Right renal pelvis (tissue), 4 donors: ENCODE measurements at places on chromosomes 4 and X.

DNA sequence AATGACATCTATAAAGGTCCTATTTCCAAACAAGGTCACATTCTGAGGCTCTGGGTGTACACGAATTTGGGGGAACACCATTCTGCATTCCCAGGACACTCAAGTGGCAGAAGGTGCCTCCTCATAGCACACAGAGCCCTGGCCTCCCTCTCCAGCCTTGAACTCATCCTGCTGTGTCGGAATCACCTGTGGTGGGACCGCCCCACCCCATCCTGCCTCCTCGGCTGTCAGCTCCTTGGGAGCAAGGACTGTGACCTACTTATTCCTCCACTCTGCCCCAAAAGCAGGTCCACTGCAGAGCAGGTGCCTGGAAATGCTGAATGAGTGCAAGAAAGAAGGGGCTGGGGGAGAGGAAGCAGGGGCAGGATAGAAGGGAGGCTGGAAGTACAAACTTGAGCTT is 33.5 kb downstream of the HTRA3 start:
- no peak for DNase-seq

DNA sequence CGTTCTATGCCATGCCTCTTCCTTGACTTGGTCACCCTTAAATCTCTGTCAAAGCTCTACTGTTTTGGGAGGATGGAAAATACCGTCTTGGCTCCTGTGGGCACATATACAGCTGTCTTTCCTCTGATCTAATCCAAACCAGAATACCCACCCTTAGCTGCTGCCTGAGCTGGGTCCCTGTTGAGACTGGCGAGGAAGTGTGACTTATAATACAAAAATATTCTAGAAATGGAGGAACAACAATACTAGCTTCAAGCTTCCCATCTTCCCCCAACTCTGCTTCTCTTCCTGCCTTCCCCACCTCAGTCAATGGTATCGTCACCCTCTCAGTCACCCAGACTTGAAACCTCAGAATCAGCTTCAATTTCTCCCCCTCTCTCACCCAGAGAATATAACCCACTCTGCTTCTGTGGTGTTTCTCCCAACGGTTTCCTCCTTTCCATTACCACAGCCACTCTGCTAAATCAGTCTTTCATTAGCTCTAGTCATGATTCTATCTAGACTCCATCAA is 599 bp upstream of the IL2RG start:
- DNase-seq: no peak

DNA sequence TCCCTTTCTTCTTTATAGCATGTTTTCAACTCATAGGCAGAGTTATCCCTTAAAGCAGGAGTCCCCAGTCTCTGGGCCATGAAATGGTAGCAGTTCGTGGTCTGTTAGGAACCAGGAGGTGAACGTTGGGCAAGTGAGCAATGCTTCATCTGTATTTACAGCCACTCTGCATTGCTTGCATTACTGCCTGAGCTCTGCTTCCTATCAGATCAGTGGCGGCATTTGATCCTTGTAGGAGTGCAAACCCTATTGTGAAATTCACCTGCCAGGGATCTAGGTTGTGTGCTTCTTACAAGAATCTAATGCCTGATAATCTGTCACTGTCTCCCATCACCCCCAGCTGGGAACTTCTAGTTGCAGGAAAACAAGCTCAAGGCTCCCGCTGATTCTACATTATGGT is 39.8 kb downstream of the DTHD1 start:
- DNase-seq: no peak

DNA sequence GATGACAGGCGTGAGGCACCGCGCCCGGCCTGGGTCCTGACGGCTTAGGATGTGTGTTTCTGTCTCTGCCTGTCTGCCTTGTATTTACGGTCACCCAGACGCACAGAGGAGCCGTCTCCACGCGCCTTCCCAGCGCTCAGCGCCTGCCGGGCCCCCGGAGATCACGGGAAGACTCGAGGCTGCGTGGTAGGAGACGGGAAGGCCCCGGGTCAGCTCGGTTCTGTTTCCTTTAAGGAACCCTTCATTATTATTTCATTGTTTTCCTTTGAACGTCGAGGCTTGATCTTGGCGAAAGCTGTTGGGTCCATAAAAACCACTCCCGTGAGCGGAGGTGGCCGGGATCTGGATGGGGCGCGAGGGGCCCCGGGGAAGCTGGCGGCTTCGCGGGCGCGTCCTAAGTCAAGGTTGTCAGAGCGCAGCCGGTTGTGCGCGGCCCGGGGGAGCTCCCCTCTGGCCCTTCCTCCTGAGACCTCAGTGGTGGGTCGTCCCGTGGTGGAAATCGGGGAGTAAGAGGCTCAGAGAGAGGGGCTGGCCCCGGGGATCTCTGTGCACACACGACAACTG is 1.3 kb downstream of the SHOX start:
- DNase-seq: no peak

GRCh38 chr4:140686796-140687195 is 69.4 kb downstream of the TBC1D9 start:
- no peak for DNase-seq

DNA sequence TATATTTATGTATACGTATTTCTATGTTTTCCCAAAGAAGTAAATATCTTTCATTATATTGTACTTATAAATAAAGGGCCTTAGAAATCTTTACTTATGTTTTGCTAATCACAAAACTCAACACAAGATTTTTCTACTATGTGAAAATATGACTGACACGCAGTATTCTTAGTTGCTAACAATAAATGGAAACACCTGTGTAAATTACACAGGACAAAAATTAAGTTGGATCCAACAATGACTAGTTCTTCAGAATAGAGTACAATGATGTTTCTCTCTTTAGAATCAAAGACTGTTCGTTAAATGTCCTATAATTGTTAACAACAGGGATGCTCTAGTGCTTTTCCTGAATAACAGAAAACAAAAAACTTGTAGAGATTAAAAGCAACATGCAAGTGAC is 96.1 kb downstream of the PPP3CA start:
- no peak for DNase-seq

DNA sequence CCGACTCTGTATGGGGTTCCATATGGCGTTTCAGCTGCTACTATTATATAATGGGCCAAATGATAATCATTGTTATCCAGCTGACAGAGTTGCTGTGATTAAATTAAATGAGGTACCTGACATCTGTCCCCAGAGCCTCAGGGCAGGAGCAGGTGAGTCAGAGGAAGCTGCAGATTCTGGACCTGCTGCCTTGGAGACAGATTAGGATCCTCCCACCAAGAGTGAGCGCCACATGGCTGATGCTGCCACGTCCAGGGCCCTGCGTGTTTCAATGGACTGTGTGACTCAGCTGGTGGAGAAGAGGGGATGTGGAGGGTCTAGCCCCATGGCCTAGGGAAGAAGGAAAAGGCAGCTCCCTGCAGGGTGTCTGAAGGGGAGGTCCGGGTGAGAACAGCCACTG is 28.3 kb upstream of the UXT start:
- no peak for DNase-seq

- DNase-seq: no peak
Measured at GRCh38 chr4:173420324-173420752, 21.4 kb upstream of the SCRG1 start.

- DNase-seq: no peak
Measured at GRCh38 chr4:85491527-85491926, 16.6 kb downstream of the ARHGAP24 start.

DNA sequence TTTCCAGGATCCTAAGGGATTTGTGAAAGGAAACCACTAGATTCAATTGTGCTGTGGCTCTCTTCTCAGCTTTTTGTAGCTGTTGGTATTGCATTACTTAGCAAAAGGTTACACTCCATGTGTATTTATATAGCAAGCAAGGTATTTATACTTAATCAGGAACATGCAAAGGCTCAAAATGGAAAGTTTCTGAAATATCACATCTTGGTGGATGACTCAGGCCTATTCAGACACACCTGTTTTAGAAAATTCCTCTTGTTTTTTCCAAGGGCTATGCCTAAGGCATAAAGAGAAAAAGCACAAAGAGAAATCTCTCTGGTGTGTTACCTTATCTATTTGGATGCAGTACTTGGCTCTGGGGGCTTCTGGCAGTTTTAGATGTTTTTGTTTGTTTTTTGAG is 144.4 kb upstream of the GALNT7 start:
- DNase-seq: no peak

DNA sequence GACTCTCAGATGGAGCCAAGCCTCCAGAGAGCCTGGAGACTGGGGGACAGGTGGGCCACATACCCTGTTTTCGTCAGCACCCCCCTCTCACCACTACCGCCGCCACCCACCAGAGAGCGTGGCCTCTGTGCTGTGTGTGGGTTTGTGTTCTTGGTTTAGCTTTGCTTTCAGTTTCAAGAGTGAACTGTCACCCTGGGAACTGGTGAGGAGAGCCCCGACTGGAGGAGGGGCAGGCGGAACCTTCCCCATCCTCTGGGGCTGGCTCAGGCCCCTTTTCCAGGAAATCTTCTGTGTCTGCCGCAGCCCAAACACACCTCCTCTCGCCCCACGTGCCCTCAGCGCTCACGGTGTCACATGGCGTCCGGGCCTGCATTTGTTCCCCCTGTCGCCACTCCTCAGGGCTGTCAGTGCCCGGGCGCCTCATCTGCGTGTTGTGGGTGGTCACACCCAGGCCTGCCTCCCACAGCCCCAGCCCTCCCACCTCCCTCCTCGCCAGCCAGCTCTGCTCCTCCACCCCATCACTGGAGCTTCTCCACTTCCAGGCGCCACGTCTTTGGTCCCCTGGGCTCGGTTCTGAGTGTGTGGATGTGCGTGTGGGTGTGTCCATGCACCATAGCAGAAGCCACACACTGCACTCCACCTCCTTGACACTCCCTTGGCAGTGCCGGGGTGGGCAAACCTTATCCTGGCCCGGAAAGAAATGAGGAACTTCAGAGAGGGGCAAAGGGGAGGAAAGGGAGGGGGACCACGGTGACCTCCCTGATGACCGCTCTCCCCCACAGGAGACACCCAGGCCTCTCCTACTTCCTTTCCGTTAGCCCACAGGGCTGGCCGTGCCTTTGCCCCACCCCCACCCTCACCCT is 27.8 kb downstream of the ELF4 start:
- no peak for DNase-seq
